ENCODE measurements at places on chromosomes 2 and 18. TPM values are rescaled to one million over a fixed set of nuclear protein-coding genes. Genes with fewer than 3 reads are reported as not detected.

Gene TCF4
- 215 TPM for total RNA-seq

Gene DTNA
- total RNA-seq = 8.7 TPM

Gene PIGN
- total RNA-seq = 37.9 TPM

Gene CREB1
- 75.3 TPM for total RNA-seq

Gene FZD7
- 21.3 TPM for total RNA-seq

Gene CNGA3
- total RNA-seq = 0.12 TPM
